AG08395 (cell line): ENCODE measurements at places on chromosomes 2 and 18.
A peak's percentile ranks its signal among the peaks of the same experiment; 100 is the strongest.

- DNase-seq = peak; percentile 44
Observed at GRCh38 chr2:9336576-9337314, 86.6 kb downstream of the ITGB1BP1 start.

- DNase-seq = no peak
Observed at GRCh38 chr2:60554646-60555065, 1.2 kb upstream of the BCL11A start.

DNA sequence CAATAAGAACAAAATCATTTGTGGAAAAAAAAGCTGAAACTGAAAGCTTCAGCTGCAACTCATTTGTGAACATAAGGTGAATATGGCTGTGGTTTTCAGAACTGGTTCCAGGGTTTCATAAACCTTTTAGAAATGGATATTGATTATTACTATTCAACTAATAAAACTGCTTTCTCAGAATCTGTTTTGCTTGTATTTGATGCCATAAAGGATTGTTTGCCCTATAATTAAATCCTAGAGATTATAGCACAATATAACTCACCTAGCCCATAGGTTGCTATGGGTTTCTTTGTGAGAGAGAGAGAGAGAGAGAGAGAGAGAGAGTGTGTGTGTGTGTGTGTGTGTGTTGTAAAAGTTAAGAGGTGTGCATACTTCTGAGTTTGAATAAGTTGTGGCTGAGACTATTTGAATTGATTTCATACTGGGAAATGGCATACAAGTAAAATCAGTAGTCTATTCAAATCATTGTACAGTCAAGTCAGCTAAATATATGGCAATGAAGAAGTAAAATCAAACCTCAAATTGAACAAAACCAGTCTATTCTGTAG is 339.2 kb downstream of the ARHGAP15 start:
- no peak for DNase-seq

DNA sequence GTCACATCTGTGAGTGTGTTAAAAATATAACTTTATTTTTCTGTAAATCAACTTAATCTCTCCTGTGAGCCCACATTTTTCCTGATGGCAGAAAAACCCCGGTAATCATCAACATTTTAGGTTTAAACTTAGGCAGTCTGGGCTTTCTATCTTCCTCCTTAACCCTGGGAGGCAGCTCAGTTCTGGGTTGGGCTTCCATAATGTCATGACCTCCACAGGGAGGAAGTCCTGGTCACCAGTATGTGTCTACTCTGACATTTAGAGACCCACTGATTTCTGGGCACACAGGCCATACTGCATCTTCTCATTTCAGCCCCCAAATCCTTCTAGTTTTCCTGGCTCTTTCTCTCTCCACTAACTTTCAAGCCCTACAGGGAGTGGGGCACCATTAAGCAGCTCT is 181.2 kb downstream of the DYSF start:
- DNase-seq = no peak

DNA sequence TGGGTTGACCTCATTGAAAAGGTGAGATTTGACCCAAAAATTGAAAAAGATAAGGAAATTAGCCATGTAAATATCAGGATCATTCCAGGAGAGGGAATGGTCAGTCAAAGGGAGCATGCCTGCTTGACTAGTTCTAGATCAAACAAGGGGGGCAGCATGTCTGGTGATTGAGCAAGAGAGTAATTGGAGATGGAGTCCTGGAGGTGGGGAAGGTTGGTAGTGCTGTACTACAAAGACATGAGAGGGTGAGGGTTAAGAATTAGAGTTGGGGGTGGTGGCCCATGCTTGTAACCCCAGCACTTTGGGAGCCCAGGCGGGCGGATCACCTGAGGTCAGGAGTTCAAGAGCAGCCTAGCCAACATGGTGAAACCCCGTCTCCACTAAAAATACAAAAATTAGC is 2.0 kb downstream of the MRPL30 start:
- DNase-seq = no peak

GRCh38 chr2:14779252-14779651 is 146.7 kb downstream of the LRATD1 start:
- no peak for DNase-seq

DNA sequence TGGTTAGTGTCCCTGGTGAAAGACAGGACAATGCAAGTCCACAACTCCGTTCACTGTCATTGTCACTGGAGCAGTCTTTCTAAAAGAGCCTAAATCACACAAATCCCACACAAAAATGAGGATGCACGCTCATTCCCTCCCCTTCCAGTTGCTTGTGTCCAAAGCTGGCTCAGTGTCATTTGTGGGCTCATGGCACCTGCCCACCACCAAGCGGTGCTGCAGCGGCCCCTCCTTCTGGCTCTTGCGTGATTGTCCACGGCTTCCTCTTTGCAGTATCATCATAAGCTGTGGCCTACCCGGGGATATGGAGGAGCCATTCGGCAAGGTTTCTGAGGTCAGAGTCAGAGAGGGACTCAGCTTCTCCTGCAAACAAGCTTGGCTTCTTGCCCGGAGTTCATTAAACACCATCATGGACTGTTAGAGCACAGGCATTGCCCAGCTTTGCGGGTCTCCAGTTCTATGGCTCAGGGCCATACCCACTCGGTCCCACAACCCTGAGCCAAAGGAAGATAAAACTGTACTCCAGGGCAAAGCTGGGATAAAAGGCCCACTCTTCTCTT is 179.4 kb upstream of the AGAP1 start:
- no peak for DNase-seq

GRCh38 chr2:158530829-158531228 is 74.1 kb downstream of the PKP4 start:
- no peak for DNase-seq
